Activated CD8-positive, alpha-beta memory T cell treated with anti-CD3 and anti-CD28 coated beads for 1 hour (primary cell): ENCODE measurements at places on chromosomes 4 and X.

- DNase-seq: no peak
Measured at GRCh38 chr4:183164963-183165362, 65.9 kb downstream of the WWC2 start.

GRCh38 chrX:12790885-12791256 lies 341 bp upstream of the PRPS2 start:
- no peak for DNase-seq

GRCh38 chrX:139106069-139106468 lies 394.6 kb upstream of the FGF13 start:
- DNase-seq: no peak

GRCh38 chr4:48372272-48372671 lies 30.9 kb downstream of the SLAIN2 start:
- no peak for DNase-seq

DNA sequence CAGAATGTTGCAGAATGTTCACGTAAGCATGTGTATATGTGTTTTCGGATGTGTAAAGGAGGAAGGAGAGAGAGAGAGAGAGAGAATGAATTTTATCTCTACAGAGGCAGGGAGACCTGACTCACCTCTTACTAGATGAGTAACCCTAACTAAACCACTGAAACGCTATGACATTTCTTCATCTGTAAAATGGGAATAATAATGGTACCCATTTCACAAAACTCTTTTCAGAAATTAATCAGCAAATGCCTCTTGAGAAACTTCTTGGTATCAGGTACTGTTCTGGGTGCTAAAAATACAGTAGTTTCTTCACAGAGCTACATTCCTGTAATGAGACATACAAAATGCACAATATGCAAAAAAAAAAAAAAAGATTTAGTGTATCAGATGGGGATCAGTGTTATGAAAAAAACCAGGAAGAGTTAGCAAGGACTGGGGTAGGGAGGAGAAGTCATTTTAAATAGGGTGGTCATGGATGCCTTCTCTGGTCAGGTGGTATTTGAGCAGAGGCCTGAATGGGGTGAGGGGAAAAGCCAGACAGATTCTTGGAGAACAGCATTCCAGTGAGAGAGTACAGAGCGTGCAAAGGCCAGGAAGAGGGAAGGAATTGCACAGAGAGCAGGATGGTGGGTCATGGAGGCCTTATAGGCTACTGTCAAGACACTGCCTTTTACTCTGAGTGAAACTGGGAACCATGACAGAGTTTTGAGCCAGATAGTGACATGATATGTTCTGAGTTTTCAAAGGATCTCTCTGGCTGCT lies 84.9 kb upstream of the SPANXB1 start:
- no peak for DNase-seq

DNA sequence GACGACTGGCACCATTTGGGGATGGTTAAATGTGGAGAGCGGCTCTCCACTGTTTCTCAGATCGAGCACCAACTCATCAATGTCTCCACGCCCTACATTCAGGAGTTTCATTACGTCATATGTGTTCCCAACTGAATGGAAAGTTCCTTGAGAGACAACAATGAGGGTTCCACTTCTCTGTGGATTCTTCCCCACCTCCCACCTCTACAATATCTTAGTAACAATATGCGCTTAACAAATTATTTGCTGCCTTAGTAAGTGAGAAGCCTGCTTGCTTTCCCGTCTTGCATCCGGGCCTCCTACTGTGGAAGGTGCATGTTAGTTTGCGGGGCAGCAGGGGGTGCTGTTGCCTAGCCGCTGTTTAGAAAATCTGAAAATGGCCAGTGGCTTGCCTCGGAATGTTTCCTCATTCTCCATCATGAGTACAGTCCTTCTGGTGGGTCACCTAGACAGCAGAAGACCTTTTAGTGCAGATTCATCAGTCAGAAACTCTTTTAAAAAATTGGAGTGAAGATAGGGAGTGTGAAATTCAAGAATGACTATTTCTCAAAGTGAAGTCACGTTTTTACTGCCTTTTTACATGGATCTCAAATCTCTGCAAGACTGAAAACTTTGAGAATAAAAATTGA lies 55.7 kb downstream of the PHOX2B start:
- DNase-seq: no peak

- no peak for DNase-seq
Measured at GRCh38 chr4:38574559-38575333, 89.3 kb upstream of the KLF3 start.

DNA sequence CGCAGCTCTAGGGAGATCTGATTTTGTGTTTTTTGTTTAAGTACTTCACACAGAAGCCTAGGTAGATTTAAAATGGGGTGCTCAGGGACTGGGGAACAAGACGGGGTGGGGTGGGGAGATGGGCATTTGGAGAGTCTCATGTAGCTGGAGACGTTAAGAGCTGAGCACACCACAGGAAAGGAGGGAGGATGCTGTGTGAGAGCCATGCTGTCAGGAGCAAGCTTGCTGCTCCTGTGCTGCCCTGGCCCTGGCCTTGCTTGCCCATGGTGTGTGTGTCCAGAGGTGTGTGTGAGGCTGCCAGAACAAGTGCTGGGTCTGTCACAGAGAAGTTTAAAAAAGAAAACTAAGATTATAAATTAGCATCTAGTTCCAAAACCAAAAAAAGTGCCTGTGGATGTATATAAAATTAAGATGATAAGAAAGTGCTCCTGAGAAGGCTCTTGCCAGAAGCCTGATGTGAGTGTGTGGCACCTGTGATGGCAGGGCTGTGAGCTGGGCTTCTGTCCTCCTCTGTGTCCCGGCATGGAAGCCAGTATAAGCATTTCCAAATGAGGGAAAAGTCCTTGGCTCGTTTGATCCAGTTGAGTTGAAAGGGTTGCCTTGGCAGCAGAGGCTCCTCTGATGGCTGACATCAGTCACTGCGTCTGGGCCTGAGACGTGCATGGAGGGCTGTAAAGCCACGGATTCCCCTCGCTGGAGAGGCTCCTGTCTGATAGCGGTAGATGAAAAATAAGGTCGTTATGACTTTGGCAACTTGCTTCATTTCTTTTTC lies 63.5 kb downstream of the NELFA start:
- no peak for DNase-seq

DNA sequence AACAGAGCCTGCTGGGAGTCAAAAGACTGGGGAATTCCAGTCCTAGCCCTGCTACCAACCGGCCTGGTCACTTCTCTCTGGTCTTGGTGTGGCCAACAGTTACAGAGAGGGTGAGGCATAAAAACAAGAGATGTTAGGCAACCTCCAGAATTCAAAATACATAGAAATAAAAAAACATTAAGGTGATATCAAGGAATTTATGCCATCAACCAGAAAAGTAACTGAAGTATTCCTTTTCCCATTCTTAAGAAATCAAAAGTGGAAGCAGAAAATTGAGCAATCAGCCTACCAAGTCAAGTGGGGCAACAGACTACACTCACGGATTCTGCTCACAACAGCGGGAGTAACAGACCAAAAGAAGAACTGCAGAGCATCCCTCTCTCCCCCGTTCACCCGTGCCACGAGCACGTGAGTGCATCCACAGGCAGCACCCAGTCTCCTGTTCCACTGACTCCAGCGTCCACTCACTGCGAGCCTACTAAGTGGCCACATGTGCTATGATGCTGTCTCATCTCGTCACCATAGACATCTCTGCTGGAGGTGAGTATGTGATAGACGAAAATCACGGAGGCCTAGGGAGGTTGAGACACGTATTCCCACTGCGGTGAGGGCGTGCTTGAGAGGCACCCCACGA lies 29.3 kb downstream of the AFAP1 start:
- no peak for DNase-seq

- DNase-seq: no peak
Measured at GRCh38 chrX:154315416-154315815, 19.8 kb downstream of the TKTL1 start.

- DNase-seq: no peak
Measured at GRCh38 chrX:56791456-56791855, 62.4 kb downstream of the NBDY start.
